Stimulated activated CD4-positive, alpha-beta T cell treated with anti-CD3 and anti-CD28 coated beads, Interleukin-12 subunit alpha, Interleukin-12 subunit beta, amount 100 ng/mL, for 24 hours (primary cell): ENCODE measurements at places on chromosomes 6 and 20.

- DNase-seq: no peak
Measured at GRCh38 chr6:79810185-79810705, 137.1 kb downstream of the ELOVL4 start.

GRCh38 chr6:160766989-160767646 is 65.1 kb downstream of the PLG start:
- DNase-seq: peak; percentile 55

DNA sequence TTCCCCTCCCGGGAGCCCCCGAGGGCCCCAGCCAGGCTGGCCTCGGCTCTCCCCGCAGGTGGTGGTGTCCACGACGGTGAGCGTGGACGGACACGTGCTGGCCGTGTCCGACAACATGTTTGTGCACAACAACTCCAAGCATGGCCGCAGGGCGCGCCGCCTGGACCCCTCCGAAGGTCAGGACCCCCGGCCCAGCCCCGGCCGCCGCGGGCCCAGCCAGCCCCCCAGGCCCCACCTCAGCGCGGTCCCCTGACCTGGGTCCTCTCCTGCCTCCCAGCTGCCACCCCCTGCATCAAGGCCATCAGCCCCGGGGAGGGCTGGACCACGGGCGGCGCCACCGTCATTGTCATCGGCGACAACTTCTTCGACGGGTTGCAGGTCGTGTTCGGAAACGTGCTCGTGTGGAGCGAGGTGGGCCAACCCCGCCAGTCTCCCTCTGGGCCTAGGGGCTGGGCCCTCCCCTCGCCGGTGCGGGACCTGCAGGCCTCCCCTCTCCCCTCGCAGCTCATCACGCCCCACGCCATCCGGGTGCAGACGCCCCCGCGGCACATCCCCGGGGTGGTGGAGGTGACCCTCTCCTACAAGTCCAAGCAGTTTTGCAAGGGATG is 51.0 kb downstream of the CPXM1 start:
- DNase-seq: no peak

DNA sequence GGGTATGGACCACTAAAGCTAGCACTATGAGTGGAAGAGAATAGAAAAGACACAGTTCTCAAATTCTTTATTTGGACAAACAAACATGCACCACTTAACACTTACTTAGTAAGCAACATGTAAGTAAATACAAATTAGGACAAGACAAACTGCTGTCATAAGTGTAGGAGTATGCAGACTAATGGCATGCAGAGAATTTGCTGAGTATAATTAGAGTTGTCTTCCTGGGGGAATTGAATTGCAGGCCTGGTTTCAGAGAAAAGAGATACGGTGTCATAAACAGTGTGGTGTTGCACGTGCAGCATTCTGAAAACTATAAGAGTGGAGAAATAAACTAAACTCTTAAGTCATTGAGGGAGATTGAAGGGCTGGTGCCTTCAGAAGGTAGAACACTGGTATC is 125.2 kb upstream of the EYA4 start:
- DNase-seq: no peak

- DNase-seq: no peak
Measured at GRCh38 chr6:89360415-89360999, 8.0 kb upstream of the UBE2J1 start.

GRCh38 chr6:134732763-134733162 is 217.1 kb downstream of the ALDH8A1 start:
- DNase-seq: no peak

DNA sequence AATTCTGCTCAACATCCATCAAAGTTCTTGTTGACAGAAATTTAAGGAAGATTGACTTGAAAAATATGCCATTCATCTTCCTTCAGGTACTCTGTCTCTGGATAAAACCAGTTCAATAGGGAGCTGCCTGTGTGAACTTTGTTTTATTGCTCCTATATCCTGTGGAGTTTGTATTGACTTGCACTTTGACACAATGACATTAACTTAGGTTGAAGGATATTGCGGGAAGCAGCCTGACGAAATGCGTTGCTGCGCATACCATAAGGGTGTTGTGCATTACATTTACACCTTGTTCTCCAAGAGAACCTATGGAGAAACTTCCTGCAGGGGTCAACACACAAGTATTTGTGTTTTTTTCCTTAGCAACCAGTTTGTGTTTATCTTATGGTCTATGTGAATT is 185.4 kb upstream of the GRIK2 start:
- DNase-seq: no peak

- peak; percentile 47 for DNase-seq
Measured at GRCh38 chr6:27251606-27252251, 4.2 kb downstream of the PRSS16 start.

DNA sequence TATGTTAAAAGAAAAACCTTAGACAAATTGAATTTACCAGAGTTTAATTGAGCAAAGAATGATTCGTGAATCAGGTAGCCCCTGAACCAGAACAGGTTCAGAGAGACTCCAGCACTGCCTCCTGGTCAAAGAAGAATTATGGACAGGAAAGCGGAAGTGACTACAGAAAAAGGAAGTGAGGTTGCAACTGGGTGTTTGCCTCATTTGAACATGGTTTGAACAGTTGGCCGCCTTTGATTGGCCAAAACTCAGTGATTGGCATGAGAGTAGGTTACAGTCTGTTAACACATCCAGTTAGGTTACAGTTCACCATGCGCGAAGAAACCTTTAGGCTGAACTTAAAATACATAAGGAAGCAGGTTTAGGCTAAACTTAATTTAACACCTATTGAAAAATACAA is 248.8 kb downstream of the TFAP2A start:
- no peak for DNase-seq

DNA sequence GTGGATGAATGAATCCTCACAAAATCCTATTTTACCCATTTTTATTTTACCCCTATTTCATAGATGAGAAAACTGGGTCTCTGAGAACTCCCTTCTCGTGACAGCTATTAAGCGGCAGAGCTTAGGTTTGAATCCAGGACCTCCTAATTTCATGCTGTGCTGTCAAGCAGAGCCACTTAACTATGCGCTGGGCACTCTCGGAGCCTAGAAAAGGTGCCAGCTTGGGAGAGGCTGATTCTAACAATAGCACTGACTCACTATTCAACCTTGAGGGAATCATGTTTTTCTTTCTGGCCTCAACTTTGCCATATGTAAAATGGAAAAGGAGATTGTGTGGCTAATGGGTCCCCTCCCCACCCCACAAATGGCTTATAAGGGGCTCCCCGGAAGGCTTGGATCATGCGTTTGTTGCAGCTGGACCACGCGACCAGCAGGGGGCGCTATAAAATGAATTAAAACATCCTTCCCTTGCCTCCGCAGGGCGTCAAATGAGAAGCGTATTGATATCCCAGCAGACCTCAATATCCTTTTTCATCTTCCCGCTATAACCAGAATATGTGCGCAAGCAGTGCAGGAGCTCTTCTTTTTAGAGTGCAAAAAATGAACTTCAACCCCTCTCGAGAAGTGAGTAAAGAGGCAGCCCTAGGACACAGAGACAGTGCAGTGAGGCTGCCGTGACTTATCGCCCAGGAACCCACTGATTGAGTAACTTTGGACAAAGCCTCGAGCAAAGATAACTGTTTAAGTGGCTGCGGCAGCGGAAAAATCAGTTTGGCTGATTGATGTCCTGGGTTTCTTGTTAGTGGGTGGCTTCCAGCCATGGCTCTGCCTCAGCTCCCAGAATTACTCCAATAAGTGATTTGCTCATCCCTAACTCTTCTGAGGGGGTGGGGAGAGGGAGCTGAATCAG is 12.8 kb upstream of the PDYN start:
- peak; percentile 13 for DNase-seq

GRCh38 chr20:19935842-19936241 is 81.3 kb upstream of the NAA20 start:
- DNase-seq: no peak

- no peak for DNase-seq
Measured at GRCh38 chr20:24968278-24968800, 19.3 kb downstream of the CST7 start.

DNA sequence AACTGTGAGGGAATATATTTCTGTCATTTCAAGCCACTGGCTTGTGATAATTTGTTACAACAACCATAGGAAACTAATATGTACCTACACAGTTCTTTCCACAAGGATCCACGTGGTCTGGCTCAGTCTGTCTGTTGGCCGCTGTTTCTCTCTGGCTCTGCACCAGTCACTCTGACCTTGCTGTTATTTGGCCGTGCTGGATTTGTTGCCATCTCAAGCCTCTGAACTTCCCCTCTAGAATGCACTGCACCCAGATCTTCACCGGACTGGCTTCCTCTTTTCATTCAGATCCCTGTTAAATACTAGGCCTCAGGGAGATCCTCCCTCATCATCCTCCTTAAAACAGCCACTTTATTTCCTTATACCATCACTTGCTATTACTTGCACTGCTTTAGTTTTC is 446.8 kb downstream of the TFAP2B start:
- no peak for DNase-seq

GRCh38 chr6:38797391-38797790 is 82.3 kb downstream of the DNAH8 start:
- no peak for DNase-seq

GRCh38 chr6:158529629-158530028 is 30.3 kb upstream of the TMEM181 start:
- DNase-seq: no peak

DNA sequence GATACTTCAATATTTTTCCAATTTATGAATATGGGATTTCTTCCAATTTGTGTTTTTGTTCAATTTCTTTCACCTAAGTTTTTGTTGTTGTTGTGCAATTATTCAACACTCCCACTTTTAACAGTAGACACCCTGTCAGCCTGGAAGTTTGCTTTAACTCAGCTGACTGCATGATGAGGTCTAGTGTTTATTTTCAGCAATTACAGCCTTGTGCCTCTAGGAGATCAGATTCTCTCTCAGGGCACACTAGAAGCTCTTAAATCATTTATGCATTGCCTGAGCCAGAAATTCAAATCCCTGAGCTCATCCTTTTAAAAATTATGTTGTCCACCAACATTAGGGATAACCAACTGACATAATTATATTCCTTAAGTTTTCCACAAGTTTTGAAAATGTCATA is 85.7 kb downstream of the MRAP2 start:
- no peak for DNase-seq

DNA sequence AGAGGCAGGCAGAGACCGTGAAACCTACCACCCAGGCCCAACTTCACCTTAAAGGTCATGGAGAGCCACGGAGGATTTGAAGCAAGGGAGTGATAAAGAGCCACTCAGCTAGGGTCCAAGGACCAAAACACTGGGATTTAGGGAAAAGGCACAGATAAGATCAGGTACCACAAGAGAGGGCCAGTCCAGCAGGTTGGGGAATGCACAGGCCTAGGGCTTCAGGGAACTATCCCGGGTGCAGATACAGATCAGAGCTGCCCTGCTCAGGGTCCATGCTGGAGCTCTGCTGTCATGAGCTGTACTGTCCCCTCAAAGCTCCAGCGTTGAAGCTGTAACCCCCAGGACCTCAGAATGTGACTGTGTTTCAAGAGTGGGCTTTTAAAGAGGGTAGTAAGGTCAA is 16.9 kb downstream of the SLC22A23 start:
- no peak for DNase-seq

- no peak for DNase-seq
Measured at GRCh38 chr6:125274935-125275334, 26.8 kb downstream of the HDDC2 start.

DNA sequence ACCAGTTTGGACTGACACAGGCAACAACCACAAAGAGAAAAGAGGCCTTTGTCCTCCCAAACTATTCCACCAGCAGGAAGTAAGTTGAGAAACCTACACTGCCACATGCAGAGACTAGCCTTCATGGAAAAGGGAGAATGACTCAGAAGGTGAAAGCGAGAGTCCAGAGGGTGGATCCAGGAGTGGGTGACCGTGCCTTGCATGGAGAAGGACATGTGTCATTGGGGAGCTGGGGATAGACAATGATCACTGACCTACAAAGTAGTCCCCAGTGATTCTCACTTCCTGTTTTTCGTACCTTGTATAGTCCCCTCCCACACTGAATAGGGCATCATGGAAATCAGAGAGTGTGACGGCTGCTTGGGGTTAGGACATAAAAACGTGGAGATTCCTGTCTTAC is 91.9 kb downstream of the MYLK4 start:
- DNase-seq: no peak

GRCh38 chr6:78031228-78031627 is 378.4 kb downstream of the MEI4 start:
- DNase-seq: no peak
